ENCODE measurements at places on chromosomes 7 and 10. TPM values are rescaled to one million over a fixed set of nuclear protein-coding genes. Genes with fewer than 3 reads are reported as not detected.

Gene PRPS1L1
- 0.11 TPM for polyA plus RNA-seq

Gene MARVELD1
- polyA plus RNA-seq: 45.0 TPM

Gene PIK3CG
- 2.3 TPM for polyA plus RNA-seq

Gene ANKRD7
- 3.7 TPM for polyA plus RNA-seq

GRCh38 chr7:139714163-139714901, 63.5 kb downstream of the HIPK2 start:
- no peak for DNase-seq

DNA sequence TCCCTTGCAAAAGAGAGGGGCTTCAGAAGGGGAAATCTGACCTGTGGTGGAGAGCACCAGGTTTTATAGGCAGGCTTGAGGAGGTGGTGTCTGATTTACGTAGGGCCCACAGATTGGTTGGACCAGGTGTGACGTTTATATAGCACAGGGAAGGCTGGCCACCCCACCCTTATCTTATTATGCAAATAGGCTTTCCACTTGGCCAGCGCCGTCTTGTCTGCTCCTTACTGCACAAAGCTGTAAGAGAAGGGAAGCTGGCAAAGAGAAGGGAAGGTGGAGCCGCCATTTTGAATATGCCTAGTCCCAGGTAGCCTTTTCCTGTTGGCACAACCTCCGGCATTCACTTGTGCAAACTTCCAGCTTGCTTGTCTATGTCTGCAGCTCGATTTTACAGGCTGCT, 221.4 kb downstream of the GATA3 start:
- DNase-seq: no peak

GRCh38 chr7:50393547-50394252, 56.5 kb downstream of the FIGNL1 start:
- no peak for DNase-seq

DNA sequence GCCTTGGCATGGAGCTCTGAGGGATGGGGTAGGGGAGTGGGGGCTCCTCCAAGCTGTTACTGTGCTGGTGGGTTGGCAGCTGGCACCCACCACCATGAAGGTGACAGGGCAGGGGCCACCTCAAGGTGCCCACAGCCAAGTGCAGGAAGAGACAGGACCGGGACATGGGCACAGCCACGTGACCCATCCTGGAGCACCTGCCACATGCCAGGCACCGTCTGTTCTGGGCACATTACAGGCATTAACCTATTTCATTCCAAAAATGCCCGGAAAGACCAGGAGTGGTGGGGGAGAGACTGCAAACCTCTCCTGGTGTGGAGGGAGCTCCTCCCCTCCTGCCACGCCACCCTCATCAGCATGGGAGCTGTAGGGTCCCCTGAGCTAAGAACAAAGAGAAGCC, 56.7 kb downstream of the CAMK2B start:
- DNase-seq: no peak

GRCh38 chr10:1142596-1142995, 86.4 kb downstream of the WDR37 start:
- no peak for DNase-seq

- no peak for DNase-seq
Observed at GRCh38 chr10:88226071-88226659, 357.0 kb downstream of the RNLS start.
